ENCODE measurements at places on chromosomes 2 and 18. TPM values are rescaled to one million over a fixed set of nuclear protein-coding genes. Genes with fewer than 3 reads are reported as not detected.
A peak's percentile ranks its signal among the peaks of the same experiment; 100 is the strongest.

GRCh38 chr18:52287151-52287550 is 52.8 kb upstream of the DCC start:
- no peak for DNase-seq
- H3K4me3 ChIP-seq = no peak overlapping the region
- H3K27me3 ChIP-seq = no peaks in the 10 kb centered on the region
- H3K4me1 ChIP-seq = no peaks in the 10 kb centered on the region
- H3K27ac ChIP-seq = no peak overlapping the region
- no peaks in the 10 kb centered on the region for H3K36me3 ChIP-seq

GRCh38 chr2:42312106-42312505 is 48.9 kb downstream of the COX7A2L start:
- peaks cover 38% of the 10 kb centered on the region for H3K36me3 ChIP-seq
- H3K27ac ChIP-seq = no peak overlapping the region
- H3K4me1 ChIP-seq = peaks cover 8% of the 10 kb centered on the region
- no peaks in the 10 kb centered on the region for H3K27me3 ChIP-seq

GRCh38 chr2:30503007-30503694 is 56.1 kb downstream of the LCLAT1 start:
- peaks cover 37% of the 10 kb centered on the region for H3K36me3 ChIP-seq
- peak overlapping the region; percentile 79 for H3K27ac ChIP-seq
- no peak overlapping the region for H3K4me3 ChIP-seq
- no peak for DNase-seq
- H3K4me1 ChIP-seq = peaks cover 18% of the 10 kb centered on the region
- no peaks in the 10 kb centered on the region for H3K27me3 ChIP-seq

DNA sequence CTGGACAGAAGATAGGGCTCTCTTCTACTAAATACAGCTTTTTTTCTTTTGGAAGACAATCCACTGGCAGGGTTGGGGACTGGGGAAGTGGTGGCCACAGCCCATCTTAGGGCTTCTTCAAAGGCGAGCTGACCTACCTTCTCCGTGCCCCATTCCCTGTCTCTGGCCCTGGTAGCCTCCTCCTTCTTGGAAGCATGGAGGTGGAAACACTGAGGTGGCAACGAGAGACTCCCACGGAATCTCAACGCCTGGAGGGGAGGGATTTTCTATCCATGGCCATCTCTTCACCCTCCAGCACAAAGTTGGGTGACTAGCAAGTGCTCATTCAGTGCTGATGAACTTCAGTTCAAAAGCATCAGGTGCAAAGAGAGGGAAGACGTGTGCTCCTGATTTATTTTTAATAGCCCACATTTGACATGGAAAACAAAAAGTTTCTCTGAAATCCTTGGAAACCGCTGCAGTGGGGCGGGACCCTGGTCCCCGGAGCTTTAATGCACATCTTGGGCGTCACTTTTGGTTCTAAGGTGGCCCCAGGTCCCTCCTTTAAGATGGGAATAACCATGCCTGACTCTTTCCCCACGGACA is 633 bp upstream of the ARMC9 start:
- no peaks in the 10 kb centered on the region for H3K36me3 ChIP-seq
- H3K4me1 ChIP-seq = peaks cover 14% of the 10 kb centered on the region
- H3K27me3 ChIP-seq = peaks cover 25% of the 10 kb centered on the region
- H3K4me3 ChIP-seq = peak overlapping the region; percentile 88

DNA sequence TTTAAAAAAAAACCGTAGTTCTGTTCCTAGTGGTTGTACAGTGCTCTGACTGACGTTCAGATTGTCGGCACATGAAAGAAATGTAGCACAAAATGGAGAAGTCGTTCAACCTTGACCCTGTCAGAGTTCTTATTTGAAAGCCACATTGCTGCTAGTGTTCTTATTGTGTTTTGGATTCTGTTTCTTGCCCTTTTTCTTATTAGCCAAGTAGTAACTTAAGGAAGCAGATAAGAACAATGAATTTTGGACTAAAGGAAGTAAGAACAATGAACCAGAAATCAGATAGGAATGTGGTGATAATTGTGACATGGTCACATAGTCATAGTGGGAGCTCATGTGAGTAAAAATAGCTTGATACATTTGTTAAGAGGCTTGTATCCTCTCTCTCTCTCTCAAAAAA is 45.9 kb downstream of the RPIA start:
- peaks cover 26% of the 10 kb centered on the region for H3K36me3 ChIP-seq
- no peak for DNase-seq
- no peak overlapping the region for H3K27ac ChIP-seq
- no peak overlapping the region for H3K4me3 ChIP-seq
- peaks cover 7% of the 10 kb centered on the region for H3K4me1 ChIP-seq
- no peaks in the 10 kb centered on the region for H3K27me3 ChIP-seq

- no peak overlapping the region for H3K27ac ChIP-seq
- H3K4me3 ChIP-seq = no peak overlapping the region
- no peaks in the 10 kb centered on the region for H3K36me3 ChIP-seq
- no peaks in the 10 kb centered on the region for H3K4me1 ChIP-seq
Measured at GRCh38 chr2:217054791-217055190, 194.9 kb upstream of the TNP1 start.

DNA sequence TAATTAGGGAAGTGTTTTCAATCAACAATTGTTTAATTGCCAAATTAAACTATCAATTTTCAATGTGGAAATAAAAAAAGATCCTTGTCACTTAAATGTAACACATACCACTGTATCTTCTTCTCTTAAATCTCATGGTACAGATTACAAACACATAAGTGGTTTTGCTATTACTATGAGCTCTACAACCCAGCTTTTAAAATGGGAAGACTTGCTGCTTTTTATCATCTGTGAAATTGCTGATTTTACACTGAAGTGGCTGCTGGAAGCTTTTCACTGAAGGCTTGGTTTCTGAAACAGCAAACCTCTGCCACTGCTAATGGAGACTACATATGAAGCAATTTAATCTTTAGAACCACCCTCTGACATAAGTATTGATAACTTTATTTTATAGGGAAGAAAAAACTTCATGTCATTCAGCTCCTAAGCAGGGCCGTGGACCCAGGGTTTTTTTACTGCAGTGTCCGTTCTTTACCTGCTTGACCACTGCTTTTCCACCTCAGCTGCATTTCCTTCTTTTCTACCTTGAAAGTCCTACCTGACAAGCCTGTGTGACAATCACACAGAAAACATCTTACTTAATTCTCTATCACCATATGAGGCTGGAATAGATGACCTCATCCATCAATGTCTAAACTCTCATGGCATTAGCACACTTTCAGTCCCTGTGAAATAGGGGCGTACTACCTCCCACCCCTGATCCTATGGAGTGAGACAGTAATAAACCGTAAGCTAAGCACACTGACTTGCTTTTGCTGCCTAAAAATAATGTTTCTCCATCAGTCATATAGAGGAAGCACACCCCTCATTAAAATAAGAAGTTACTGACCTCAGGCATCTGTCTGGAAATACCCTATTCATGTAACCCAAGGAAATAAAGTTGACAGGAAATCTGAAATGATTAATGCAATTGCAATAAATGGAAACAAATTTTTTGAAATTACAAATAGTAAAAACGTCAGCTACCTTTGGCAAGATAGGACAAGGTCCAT is 19.2 kb upstream of the SLC8A1 start:
- H3K27ac ChIP-seq = no peak overlapping the region
- H3K36me3 ChIP-seq = no peaks in the 10 kb centered on the region
- H3K27me3 ChIP-seq = no peaks in the 10 kb centered on the region
- no peaks in the 10 kb centered on the region for H3K4me1 ChIP-seq

DNA sequence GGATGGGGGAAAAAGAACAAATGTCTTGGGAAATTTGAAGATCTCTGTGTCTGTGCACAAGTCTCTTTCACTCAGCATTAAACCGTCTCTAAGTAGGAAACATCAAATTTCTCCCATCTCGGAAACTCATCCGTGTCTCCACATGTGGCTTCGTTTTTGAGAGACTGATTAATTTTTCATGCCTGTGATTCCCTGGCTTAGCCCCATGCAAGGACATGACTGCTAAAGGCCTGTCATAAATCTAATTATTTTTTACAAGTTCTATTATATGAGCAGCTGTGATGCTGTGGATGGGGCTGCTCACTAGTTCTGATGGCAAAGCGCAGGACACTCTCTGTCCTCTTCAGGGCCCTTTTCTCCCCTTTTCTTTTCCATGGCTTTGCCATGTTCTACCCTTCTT is 129.1 kb downstream of the RGPD3 start:
- H3K27ac ChIP-seq = no peak overlapping the region
- no peaks in the 10 kb centered on the region for H3K36me3 ChIP-seq
- no peak overlapping the region for H3K4me3 ChIP-seq
- no peaks in the 10 kb centered on the region for H3K4me1 ChIP-seq
- no peak for DNase-seq

DNA sequence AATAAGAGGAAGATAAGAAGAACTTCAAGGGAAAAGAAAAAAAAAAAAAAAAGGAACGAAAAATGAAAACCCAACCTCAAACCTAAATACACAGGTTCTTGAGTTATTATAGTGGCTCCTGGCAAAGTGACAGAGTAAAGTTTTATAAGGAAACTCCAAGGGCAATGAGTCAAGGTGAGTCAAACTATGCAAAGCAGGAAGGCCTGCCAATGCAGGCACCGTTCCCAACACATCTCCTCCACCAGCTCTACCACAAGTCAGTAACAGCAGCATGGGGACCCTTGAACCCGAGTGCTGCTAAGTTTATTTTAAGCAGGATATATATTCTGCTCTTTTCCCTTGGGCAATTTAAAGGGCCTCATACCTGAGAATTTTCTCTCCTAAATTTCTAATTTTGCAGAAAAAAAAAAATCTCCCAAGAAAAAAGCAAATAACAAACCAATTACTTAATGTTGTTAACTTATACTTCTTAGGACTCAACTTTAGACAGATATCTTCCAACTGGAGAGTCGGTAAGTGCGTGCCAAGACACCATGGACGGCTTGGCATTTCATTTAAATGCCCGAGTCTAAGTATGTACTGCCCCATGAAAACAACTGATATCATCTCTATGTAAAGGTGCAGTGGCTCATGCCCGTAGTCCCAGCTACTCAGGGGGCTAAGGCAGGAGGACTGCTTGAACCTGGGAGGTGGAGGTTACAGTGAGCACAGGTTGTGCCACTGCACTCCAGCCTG is 75.7 kb upstream of the TFCP2L1 start:
- no peaks in the 10 kb centered on the region for H3K27me3 ChIP-seq
- H3K36me3 ChIP-seq = peaks cover 34% of the 10 kb centered on the region
- no peak overlapping the region for H3K4me3 ChIP-seq

- H3K27me3 ChIP-seq = no peaks in the 10 kb centered on the region
- no peak overlapping the region for H3K27ac ChIP-seq
- H3K4me1 ChIP-seq = no peaks in the 10 kb centered on the region
- no peaks in the 10 kb centered on the region for H3K36me3 ChIP-seq
- no peak for DNase-seq
- H3K4me3 ChIP-seq = no peak overlapping the region
Measured at GRCh38 chr2:235577404-235578330, 83.8 kb downstream of the AGAP1 start.

DNA sequence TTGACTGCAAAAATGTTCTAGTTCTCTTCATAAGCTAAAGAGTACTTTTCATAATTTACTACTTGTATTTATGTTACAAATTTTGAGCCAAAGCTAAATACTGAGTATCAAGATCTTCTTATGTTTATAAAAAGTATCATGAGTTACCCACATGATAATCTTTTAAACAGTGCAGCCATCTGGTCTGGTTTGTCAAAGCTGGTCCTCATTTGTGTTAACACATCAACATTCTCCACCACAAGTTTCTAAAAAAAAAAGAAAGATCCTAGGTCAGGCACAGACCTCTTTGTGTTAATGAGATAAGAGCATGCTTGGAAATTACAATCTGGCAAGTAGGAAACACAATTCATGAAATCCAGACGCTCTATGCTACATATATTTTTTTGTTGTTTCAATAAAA is 75.5 kb upstream of the FRZB start:
- H3K27ac ChIP-seq = no peak overlapping the region
- H3K4me1 ChIP-seq = peaks cover 6% of the 10 kb centered on the region
- H3K4me3 ChIP-seq = no peak overlapping the region

- H3K27me3 ChIP-seq = no peaks in the 10 kb centered on the region
- no peak overlapping the region for H3K27ac ChIP-seq
- H3K4me1 ChIP-seq = no peaks in the 10 kb centered on the region
Measured at GRCh38 chr18:76230791-76231190, 264.3 kb downstream of the ZNF516 start.

- DNase-seq = no peak
- no peaks in the 10 kb centered on the region for H3K36me3 ChIP-seq
- H3K4me3 ChIP-seq = no peak overlapping the region
- H3K27ac ChIP-seq = no peak overlapping the region
- no peaks in the 10 kb centered on the region for H3K4me1 ChIP-seq
- H3K27me3 ChIP-seq = peaks cover 10% of the 10 kb centered on the region
Measured at GRCh38 chr2:20877960-20878359, 55.1 kb upstream of the LDAH start.

DNA sequence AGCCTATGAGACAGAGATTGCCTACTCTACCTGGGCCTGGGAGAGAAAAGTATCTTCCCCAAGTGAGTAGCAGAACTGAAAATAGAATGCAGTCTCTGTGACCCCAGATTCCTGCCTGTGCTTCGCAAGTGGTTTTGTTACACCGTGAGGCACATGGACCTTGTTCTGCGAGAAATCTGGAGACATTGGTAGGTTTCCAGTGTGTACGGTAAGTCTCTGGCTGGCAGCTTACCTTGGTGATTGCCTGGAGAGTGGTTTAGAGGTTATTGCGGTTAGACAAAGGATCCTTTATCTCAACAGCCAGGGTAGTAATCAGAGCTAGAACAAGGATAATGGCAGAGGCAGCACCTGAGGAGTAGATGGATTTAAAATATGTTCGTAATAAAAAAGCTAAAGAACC is 606.0 kb upstream of the GCFC2 start:
- H3K4me3 ChIP-seq = no peak overlapping the region
- no peak overlapping the region for H3K27ac ChIP-seq
- H3K27me3 ChIP-seq = no peaks in the 10 kb centered on the region

DNA sequence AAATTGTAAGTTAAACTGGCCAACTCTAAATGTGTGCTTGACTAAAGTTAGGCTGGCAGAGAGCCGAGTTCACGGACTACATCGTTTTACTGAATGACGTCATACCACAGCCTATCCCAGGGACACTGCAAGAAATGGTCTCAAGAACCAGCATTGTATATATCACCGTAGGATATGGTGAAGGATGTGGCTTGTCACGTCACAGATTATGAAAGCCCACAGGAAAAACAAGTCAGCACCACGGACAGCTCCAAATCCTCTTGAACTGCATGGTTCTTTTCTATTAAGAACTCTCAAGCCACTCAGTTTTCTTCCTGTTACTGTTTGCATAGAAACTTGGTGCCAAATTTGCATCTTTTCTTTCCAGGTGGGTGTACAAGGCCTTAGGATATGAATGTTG is 85.1 kb upstream of the ACAA2 start:
- H3K27me3 ChIP-seq = no peaks in the 10 kb centered on the region
- DNase-seq = peak; percentile 92
- H3K4me3 ChIP-seq = no peak overlapping the region
- no peaks in the 10 kb centered on the region for H3K36me3 ChIP-seq
- H3K4me1 ChIP-seq = peaks cover 5% of the 10 kb centered on the region

- peak within 1 kb of the TSS; percentile 75 for H3K4me3 ChIP-seq
- no peak within 1 kb of the TSS for H3K27ac ChIP-seq
- DNase-seq = peak; percentile 41
- H3K27me3 ChIP-seq = peaks cover 65% of the 10 kb centered on the region
Measured at GRCh38 chr2:46471-47345, at the start of gene FAM110C. Gene FAM110C, minus strand, starts transcription at chr2:46505. Its CDS starts 120 bp downstream, at chr2:46385.

GRCh38 chr2:85273738-85274731 is 53.8 kb downstream of the TGOLN2 start:
- no peaks in the 10 kb centered on the region for H3K36me3 ChIP-seq
- no peak for DNase-seq
- H3K27ac ChIP-seq = no peak overlapping the region
- peaks cover 12% of the 10 kb centered on the region for H3K27me3 ChIP-seq

The CNGA3 gene
- total RNA-seq = not detected

The TYMS gene
- total RNA-seq = 502 TPM

The DLGAP1 gene
- not detected for total RNA-seq

The IL1B gene
- not detected for total RNA-seq

The IL1R2 gene
- total RNA-seq = not detected

The SFXN5 gene
- 18.6 TPM for total RNA-seq

The DCC gene
- not detected for total RNA-seq

The GPR17 gene
- total RNA-seq = not detected

Data from activated CD8-positive, alpha-beta T cell treated with anti-CD3 and anti-CD28 coated beads, Interleukin-2, amount 10 ng/mL, durations not matched to agents 7 days and 5 days (primary cell).